ENCODE measurements at places on chromosomes 12 and 14.
A peak's percentile ranks its signal among the peaks of the same experiment; 100 is the strongest.

DNA sequence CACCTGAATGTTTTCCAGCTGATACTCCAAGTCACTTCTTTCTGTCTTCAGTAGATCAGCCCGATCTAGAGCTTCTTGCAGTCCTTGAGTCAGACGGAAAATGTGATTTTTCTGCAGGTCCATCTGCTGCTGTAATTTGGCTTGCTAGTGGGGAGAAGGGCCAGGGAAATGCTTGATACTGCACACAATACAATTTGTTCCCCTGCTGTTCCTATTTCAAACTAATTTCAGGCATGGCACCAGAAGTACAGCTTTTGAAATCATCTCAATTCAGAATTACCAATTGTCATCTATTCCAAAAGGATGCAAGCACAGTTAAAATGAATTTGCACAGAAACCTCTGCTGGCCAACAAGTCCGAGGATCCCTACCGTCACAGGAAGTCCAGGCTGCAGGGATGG, 53.4 kb downstream of the PRKAB1 start:
- DNase-seq: no peak

GRCh38 chr14:59347511-59347900, 117.7 kb downstream of the GPR135 start:
- no peak for DNase-seq

- no peak for DNase-seq
Observed at GRCh38 chr12:113236539-113237399, 15.5 kb downstream of the TPCN1 start.

DNA sequence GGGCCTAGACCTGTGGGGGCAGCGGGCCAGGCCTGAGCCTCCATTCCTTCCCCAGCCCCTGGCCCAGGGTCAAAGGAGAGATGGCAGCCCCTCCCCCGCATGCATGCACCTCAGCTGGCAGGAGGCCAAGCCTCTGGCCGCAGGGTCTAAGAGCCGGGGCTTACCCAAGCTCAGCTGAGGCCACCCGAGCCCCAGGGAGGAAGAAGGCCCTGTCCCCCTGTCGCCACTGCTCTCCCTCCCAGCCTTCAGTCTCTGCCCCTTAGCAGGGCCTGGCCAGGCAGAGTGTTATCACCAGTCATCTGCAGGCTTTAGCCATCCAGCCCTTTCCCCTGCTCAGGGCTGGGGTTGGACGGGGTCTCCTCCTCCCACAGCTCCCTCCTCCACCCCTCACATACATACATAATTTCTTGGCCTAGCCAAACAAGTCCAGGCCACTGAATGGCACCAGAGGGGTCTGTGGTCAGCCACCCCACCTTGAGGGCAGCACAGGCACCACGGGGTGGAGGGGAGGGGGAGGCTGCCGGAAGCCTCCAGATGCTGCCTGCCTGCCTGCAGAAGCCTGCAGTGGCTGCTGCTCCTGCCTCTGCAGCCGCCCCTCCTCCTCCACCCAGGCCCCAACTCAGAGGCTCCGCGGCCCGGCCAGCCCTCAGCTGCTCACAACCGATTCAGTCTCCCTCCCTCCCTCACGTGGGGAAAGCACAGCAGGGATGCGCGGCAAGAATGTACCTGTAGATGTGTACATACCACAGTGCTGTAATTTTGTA, 22.8 kb downstream of the RAB35 start:
- DNase-seq: no peak

DNA sequence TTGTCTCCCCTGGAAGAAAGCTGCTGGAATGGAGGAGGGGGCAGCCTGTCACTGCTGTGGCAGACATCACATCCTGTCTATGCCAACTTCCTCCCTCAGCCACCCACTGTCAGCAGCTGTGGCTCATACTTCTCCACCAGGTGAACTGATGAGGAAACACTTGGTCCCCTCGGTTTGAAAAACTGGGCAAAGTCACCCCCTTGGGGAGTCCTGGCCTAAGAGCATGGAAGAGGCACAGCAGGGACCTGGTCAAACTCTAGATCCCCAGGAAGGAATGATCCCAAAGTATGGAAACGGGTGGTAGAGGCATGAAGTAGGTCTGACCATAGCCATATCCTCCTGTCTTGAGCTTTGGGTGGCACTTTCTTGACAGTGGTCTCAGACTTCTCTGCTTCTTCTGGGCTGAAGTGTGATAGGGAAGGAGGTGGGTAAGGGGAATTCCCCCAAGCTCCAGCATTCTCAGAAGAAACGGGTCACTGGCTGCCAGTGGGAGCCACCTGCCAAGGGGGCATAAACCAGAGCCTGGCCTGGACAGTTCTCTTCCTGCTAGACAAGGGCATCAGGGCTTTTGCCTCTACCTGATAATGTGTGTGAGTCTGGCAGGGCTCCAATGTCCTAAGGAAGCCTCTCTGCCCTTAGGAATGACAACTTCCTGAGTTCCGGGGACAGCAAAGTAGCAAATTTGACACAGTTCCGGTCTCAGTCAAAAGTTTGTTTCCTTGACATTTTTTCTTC, 36.0 kb downstream of the FMNL3 start:
- DNase-seq: peak; percentile 69

- no peak for DNase-seq
Observed at GRCh38 chr14:84282618-84283017, 1247.3 kb upstream of the FLRT2 start.

GRCh38 chr14:35046751-35047536, 872 bp downstream of the FAM177A1 start:
- no peak for DNase-seq

DNA sequence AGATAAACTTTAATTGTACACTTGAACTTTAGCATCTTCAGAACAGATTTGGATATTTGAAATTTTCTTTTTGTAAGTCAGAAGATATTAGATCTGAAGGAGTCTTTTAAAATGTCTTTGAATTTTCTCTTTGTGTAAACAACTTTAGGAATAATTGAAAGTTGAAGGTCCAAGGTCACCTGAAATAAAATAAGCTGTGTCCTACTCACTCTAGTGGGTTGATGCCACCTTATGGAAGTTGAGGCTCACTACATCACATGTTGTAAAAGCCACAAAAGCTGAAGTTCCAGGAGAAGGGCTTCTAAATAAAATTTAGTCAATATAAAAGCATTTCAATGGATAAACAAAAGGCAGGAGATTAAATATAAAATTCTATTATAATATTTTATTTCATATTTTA, 122.0 kb upstream of the ATXN7L3B start:
- no peak for DNase-seq

- DNase-seq: no peak
Observed at GRCh38 chr12:69055280-69055679, 122.3 kb upstream of the CPM start.

- no peak for DNase-seq
Observed at GRCh38 chr14:59897757-59898383, 22.1 kb upstream of the LRRC9 start.

GRCh38 chr14:101252443-101253214, 308.7 kb upstream of the DIO3 start:
- no peak for DNase-seq

GRCh38 chr14:96086574-96087077, 47.5 kb downstream of the C14orf132 start:
- DNase-seq: no peak

DNA sequence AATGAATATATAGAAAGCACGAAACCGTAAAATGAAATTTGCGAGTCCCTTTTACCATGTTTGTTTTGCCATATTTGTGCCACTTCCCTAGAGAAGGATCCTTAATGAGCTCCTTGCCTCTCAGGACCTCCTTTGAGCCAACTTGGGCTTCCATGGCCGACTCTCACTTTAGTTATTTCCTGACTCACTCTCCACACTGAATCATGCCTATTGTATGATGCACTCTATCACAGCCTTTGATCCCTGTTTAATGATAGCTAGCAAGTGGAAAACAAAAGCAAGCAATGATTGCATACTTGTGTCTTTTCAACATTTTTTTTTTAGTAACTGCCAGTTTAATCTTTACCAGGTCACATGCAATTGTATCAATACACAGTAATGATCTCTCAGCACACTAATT, 153.2 kb downstream of the CCER1 start:
- no peak for DNase-seq

- DNase-seq: no peak
Observed at GRCh38 chr12:116434155-116435011, 124.8 kb upstream of the MAP1LC3B2 start.

DNA sequence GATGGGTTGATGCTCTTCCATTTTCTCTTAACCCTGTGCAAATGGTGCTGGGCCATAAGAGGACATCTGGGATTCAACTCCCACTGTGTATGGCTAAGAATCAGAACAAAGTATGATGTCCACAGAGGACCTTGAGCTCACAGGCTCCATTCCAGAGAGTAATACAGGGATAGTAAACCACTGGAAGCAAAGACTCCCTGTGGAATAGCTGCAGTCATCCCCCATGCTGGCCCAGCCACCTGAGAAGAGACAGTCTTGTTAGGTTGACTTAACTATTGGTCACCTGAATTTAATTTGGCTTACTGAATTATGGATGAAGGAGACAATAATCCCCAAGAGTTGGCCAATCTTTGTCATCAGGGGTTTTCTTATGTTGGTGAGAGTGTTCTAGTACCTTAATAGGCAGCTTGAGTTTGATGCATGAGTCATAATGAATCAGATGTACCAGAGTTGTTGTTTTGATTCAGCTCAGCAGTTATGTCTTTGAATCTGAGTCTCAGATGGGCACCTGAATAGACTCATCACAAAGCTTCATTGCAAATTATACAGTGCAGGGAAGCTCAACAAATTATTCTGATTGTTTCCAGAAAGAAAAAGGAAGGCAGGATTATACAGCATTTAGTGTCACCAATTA, 122.7 kb downstream of the SSPN start:
- no peak for DNase-seq

Data from activated CD4-positive, alpha-beta T cell treated with anti-CD3 and anti-CD28 coated beads for 4 hours (primary cell).